ENCODE measurements at places on chromosomes 1 and 21.

- no peak for DNase-seq
These were observed 358.3 kb downstream of the KIF26B start for GRCh38 chr1:245512980-245513578.

DNA sequence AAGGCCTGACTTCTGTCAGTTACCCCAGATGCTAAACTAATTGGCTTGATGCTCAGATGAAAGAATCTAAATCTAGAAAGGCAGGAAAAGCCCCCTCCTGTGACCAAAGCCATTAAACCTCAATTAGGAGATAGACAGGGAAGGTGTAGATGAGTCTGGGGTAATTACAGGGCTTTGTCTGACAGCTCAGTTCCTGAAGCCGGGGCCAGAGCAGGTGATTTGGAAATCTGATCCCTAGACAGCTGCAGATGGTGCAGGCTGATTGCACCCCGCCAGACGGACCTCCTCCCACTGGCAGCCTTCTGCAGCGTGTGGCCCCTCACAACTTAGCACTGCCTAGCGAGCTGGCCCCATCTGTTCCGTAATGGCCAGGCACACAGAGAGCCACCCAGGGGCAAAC, 395.1 kb downstream of the HLX start:
- DNase-seq = no peak

GRCh38 chr1:30515755-30516484, 207.5 kb downstream of the MATN1 start:
- DNase-seq = no peak

DNA sequence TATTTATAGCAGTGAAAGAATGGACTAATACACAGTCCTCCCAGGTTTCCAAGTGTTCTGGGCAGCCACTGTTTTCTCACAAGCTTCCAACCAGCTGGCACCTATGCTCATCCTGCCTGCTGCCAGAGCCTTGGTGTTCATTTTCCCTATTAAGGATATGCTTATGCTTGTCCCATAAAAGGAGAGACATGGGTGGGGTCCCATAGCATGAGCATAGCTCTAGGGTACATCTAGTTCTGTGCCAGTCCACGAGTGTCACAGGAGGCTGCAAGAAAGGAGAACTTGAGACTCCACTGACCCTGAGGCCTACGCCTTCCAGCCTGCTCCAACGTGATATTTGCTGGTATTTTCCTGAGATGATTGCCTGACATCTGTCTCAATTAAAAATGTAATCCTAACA, 192.4 kb upstream of the PTGFR start:
- DNase-seq = no peak

Data from NCI-H2029 treated with DMSO at 0.1 percent for 48 hours (cell line).